Stimulated activated CD4-positive, alpha-beta T cell treated with anti-CD3 and anti-CD28 coated beads, Interleukin-12 subunit alpha, Interleukin-12 subunit beta, amount 100 ng/mL, for 4 hours (primary cell): ENCODE measurements at places on chromosomes 5 and 9.

DNA sequence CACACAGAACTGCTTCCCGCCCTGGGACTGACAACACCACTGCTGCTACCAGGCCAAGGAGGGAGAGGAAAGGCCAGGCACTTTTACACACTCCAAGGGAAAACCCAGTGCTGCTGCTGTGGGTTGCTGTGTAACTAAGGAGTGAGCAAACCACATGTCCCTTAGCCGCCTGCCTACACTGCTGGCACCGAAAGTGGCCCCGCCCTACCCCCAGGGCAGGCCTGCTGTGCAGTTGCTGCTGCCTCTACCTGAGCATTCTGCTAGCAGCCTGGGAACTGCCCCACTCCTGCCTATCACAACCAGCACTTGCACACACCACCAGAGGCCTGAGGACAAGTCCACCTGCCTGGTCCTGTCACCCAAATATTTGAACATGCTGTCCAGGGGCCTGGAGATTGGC is 740.9 kb downstream of the DTWD2 start:
- no peak for DNase-seq

DNA sequence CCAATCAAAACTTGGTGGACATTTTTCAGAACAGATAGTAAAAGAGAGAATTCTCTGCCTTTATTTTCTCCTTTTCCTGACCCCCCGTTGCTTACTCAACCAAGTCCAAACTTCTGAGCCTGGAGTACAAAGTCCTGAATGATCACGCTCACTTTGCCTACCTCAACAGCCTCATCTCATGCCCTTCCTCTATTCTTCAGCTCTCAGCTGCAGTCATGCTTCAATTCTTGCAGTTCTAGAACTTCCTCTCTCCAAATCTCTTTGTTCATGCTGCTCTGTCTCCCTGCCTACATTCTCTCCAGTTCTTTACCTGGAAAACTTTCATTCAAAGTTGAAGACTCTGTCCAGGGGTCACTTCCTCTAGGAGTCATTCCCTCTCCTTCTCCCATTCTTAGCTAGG is 398.5 kb upstream of the SLC24A2 start:
- no peak for DNase-seq

- no peak for DNase-seq
Observed at GRCh38 chr5:54113060-54113459, 197.3 kb downstream of the ARL15 start.

DNA sequence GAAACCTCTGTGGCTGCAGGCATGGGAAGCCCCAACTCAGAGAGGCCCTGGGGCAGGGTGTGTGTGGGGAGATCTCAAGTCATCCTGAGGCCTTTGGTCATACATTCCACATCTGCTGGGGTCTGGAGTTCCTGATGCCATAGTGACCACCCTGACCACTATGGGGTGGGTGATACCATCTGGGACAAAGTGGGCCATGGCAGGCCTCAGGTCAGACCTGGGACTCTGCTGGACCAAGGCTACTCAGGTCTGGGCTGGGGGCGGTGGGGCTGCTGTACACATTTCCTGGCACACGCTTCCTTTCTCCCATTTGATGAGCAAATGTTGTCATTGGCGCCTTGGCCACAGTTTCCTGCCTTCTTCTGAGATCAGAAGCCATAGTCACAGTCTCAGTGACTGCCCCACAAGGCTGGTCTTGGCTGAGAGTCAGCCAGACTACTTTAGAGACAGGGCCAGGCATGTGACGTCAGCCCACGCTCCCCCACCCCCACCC is 15.1 kb upstream of the ACSL6 start:
- no peak for DNase-seq

- no peak for DNase-seq
Observed at GRCh38 chr9:89838621-89839020, 233.8 kb downstream of the GADD45G start.

DNA sequence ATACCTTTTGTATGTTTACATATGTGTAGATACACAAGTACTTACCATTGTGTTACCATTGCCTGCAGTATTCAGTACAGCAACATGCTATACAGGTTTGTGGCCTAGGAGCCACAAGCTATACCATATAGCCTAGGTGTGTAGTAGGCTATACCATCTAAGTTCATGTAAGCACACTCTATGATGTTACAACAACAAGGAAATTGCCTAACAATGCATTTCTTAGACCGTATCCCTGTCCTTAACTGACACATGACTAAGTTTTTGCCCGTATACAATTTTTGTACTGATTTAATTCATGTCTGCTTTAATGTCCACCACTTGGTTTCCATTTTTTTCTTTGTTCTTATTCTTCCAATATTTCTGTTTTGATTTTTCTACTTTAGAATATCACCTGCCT is 18.5 kb downstream of the TNPO1 start:
- DNase-seq, result no peak

GRCh38 chr9:131234799-131235479 is 41.4 kb downstream of the FAM78A start:
- no peak for DNase-seq

- DNase-seq, result no peak
Observed at GRCh38 chr9:121357011-121357410, 13.0 kb downstream of the STOM start.

- no peak for DNase-seq
Observed at GRCh38 chr5:143896966-143897365, 85.0 kb downstream of the HMHB1 start.

DNA sequence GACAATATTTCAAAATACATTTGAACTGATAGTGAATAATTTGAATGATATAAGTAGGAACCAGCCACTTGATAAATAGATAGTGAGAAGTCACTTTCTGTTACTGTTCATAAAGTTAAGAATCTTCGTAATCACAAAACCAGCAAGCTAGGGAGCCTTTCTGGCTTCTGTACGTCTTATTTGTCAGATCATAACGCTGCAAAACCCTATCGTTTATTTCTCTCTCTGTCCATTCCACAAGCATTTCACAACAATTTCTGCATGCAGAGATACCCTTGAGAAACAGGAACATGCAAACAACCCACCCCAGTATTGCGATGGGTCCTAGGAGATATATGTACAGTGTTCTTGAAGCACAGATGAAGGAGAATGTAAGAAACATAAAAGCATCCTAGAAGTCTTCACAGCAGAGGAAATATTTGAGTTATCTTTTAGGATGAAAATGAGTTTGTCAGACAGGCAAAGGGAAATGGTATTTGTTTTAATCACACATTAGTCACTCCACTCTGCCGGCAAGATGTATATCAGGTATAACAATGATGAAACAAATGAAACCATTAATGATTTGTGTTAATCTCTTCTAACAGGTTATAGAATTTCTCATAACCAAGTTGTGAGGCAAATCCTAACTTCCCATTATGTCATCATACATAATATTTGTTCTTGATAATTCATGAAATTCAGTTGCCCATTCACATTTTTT is 668.7 kb upstream of the FTMT start:
- no peak for DNase-seq

- no peak for DNase-seq
Observed at GRCh38 chr9:119216651-119217331, 152.4 kb downstream of the BRINP1 start.

DNA sequence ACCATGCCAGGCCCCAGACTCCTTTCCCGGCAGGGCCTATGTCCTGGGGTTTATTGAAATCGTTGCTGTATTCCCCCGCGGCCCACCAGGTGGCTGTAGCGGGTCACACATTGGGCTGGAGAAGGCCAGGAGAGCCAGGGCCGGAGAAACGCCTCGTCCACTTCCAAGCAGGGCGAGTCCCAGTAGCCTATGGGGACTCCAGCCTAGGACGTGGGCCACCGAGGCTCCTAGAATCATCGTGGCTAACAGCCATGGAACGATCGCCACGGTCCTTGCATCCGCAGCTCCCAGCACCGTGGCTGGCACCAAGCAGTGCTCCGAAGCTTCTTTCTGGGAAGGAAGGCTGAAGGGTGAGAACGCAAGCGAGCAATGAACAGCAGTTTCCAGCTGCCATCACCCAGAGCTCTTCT is 87.7 kb downstream of the ENTREP1 start:
- DNase-seq, result no peak

DNA sequence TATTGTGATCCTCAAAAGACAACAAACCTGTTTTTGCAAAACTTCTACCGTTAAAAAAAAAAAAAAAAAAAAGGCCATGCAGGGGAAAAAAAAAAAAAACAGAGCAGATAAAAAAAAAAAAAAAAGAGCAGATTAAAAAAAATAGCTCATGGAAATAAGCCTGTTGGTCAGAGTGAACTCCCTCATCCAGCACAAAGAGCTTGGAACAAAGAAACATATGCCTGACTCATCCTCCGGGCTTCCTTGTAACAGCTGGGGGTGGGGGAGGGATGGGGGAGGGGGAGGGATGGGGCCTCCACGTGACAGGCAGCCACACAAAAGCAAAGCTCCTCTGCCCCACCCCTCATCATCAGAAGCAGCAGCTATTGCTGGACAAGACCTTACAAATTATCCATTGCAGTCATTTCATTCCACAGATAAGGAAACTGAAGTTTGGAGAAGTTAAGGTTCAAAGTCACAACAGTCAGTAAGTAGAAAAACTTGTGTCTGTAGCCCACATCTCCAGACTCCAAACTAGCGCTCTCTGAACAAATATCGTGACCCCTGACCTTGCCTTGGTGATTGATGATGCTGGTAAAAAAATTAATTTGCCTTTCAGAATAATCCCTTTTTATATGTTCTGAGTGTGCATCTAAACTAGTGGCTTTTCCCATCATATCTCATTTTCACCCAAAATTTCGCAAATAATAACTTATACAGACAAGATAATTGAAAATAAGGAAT is 38.9 kb downstream of the SLC35D2 start:
- no peak for DNase-seq

DNA sequence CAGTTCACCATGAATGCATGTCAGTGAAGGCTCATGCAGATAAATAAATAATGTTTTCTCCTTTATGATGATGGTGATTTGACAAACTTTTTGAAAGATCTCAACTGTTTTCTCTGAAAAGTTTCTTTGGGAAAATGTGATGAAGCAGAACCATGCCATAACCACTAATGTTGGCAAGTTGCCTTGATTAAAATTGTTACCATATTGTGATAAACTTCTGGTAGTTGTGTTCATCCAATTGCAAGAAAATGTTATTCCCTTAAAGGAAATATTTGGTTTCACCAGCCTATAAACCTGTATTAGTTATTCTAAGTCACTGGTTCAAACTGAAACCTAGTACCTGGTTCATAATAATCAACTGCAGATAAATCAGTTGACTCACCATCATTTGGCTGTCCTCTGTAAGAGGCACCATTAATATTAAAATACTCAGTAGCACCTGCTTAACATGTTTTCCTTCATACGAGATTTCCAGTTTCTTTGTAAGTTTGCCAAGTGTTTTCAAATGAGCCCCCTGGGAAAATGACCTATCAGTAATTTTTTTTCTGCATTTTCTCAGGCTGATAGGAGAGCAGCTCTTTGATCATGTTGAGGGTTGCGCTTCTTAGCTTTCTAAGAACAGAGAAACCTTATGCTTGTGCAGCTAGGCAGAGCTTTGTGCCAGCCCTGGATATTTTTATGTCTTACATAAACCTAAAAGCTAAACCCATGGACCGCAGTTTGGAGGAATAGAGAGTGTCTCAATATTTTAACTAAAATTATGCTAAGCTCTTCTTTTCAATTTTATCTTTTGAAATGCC is 88.0 kb downstream of the LURAP1L start:
- DNase-seq, result no peak

DNA sequence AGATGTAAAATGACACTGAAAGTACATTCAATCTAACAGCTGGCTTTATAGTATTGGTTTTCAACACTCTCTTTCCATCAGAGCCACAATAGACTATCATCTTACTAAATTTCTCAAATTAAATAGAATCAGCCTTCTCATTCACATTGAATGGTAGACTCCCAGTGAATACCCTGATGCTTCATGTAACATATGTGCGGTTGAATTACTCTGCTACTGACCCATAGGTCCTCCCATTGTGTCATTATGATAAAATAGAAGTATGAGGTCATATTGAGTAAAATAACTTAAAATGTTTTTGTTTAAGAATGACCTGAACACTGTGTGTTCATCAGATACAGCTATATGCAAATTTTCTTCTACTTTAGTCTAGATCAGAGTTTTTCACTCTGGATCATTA is 75.9 kb upstream of the ADAMTSL1 start:
- DNase-seq, result no peak
